ENCODE measurements at places on chromosomes 11 and 22.

DNA sequence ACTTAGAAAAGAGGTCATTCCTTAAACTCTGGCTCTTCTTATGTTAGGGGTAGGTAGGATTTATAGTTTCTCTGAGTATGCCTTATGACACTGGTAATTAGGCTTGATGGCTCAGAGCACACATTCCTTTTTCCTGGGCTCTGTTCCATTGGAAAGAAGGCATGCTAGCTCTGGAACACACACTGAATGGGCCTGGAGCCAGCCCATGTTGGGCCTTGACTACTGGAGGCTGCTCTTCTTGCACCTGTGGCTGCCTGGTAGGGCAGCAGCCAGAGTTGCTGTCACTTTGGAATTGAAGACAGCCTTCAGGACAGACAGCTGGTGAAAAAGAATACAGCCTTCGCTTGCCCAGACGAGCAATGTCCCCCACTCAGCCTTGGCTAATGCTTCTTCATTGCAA, 18.2 kb downstream of the MCAM start:
- H3K4me1 ChIP-seq: no peaks in the 10 kb centered on the region
- no peak overlapping the region for H3K4me3 ChIP-seq
- peaks cover 30% of the 10 kb centered on the region for H3K36me3 ChIP-seq
- no peak for DNase-seq

DNA sequence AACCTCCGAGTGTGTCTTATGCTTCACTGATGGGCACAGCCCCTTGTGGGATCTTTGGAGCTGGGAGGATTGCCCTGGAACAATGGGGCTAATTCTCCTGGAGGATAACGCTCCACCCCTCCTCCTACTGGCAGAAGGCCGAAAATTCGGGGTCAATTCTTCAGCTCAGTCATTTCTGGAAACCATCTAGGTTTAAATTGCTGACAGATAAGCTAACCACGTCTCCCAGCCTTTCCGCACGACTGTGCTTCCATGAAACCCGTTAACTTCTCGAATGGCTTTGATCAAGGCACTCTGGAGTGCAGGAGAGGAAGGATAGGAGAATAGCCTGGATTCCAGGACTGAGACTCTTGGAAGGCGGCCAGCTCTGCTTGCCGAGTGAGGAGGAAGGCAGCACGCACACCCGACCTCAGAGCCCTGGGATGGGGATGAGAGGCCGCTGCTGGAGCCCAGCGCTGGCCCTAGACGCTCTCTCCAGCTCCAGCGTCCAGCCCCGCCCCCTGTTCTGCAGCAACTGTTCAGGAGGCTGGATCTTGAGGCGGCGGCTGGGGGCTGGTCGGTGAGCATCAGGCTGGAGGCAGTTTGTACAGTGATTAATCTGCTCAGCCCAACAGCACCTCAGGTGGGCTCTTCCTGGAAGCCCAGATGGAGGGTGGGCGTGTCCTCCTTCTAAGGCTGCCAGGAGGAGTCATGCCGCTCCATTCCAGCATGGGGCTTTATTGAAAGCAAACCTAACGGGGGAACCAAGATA, 176.7 kb upstream of the NCAM1 start:
- no peaks in the 10 kb centered on the region for H3K36me3 ChIP-seq
- no peak overlapping the region for H3K27ac ChIP-seq
- no peak overlapping the region for H3K4me3 ChIP-seq

GRCh38 chr22:35431483-35432227, 31.7 kb downstream of the MCM5 start:
- H3K4me1 ChIP-seq: peaks cover 20% of the 10 kb centered on the region
- no peak overlapping the region for H3K4me3 ChIP-seq
- H3K27me3 ChIP-seq: no peaks in the 10 kb centered on the region
- DNase-seq: no peak
- no peaks in the 10 kb centered on the region for H3K36me3 ChIP-seq

DNA sequence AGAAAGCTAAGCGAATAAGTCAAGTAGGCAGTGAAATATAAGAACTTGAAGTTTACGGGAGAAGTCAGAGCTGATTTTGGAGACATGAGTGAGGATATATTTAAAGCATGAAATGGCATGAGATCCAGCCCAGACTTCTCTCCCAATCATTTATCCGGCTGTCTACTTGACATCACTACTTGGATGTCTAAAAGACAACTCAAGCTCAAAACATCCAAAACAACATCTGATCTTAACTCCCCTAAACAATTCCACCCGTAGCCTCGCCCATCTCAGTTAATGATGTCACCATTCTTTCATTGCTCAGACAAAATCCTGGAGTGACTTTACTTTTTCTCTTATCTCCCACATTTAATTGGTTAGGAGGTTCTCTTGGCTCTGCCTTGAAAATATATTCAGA, 44.5 kb downstream of the WEE1 start:
- DNase-seq: no peak
- no peaks in the 10 kb centered on the region for H3K27me3 ChIP-seq
- no peaks in the 10 kb centered on the region for H3K36me3 ChIP-seq
- H3K4me3 ChIP-seq: no peak overlapping the region

DNA sequence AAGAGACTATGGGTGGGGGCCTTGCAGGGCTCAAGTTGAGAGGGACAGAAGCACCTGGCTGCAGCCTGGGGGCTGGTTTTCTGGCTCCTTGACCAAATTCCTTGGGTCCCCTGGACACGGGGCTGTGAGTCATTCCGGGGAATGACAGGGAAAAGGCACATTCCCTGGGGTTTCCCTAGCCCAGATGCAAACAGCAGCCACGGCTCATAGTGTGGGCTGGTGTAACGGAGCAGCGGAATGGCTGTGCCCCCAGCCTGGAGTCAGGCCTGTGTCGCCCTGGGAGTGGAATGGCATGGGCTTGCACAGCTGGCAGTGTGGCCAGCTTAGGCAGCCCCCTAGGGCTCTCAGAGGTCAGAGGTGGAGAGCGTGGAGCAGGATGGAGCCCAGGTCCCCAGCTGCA, 77.6 kb upstream of the KCNQ1OT1 start:
- peak overlapping the region; percentile 92 for H3K27ac ChIP-seq
- peak; percentile 6 for DNase-seq
- no peak overlapping the region for H3K4me3 ChIP-seq
- no peaks in the 10 kb centered on the region for H3K27me3 ChIP-seq
- no peaks in the 10 kb centered on the region for H3K36me3 ChIP-seq

All from thyroid gland (tissue), 4 donors.